ENCODE measurements at places on chromosomes 4 and X. TPM values are rescaled to one million over a fixed set of nuclear protein-coding genes. Genes with fewer than 3 reads are reported as not detected.

Gene PDE6B
- not detected for total RNA-seq

Gene WDR17
- 3.2 TPM for total RNA-seq

Gene XAGE2
- not detected for total RNA-seq

Gene CLDN24
- total RNA-seq, result not detected

Data from hair follicle dermal papilla cell (primary cell).